Stimulated activated CD8-positive, alpha-beta memory T cell treated with anti-CD3 and anti-CD28 coated beads, Interleukin-12 subunit alpha, Interleukin-12 subunit beta, amount 100 ng/mL, for 1 hour (primary cell): ENCODE measurements at places on chromosomes 12 and 14.

DNA sequence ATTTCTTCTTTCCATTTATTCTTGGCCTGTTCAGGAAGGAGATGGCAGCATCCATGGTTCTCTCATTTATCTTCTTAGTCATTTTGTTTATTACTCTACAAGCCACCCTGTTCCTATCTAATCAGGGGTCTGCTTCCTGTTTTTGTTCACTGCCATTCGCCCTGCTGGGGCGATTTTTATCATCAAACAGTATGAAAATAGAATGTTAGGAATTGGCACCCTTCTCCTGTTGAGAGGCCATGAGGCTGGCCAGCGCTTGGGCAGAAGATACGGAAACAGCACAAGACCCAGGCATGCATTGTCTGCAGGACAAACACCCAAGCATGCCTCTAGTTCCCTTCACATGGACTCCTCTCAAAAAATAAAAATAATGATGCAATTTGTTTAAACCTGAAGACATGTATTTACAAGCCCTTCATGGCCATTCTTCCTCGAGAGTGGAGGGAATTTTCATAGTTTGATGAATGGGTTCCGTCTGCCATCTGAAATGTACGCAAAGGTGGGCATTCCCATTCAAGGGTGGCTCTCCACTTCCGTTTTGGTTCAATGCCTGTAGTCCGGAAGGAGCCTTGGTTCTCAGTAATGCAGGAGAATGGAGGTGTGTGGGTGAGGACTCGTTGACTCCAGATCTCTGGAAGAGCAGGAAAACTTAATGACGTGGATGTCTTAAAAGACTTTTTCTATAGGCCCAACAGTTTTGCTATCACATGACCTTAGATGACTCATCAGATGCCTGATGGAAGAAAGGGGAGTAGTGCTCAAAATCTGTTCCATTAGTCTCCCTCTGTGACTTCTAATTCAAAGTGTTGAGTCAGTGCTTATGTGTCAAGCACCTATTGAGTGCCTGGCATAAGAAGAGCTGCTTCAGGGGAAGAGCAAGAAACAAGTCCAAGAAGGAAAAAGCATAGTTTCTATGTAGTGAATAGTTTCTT lies 252.4 kb upstream of the TBX3 start:
- no peak for DNase-seq

DNA sequence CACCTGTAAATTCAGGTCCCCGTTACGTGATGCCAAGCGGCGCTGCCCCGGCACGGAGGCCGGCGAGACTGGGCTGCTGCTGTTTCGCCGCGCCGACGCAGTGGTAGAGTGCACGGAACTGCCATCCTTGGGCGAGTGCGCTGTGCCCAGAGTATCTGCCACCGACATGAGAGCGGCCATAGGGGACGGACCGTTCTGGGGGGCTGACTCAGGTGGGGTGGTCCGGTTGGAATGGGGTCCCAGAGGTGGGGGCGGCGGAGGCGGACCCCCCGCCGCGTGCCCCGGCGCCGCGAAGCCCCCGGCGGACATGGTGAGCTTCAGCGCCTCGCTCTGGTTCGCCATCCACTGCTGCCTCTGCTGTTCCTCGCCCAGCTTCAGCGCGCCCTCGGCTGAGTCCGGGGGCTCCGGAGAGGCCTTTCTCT lies 2.8 kb downstream of the IRF2BPL start:
- DNase-seq: no peak

GRCh38 chr14:65079768-65080167 lies 22.5 kb downstream of the MAX start:
- no peak for DNase-seq

- DNase-seq: no peak
Observed at GRCh38 chr12:131948166-131948712, 1.5 kb upstream of the EP400 start.

DNA sequence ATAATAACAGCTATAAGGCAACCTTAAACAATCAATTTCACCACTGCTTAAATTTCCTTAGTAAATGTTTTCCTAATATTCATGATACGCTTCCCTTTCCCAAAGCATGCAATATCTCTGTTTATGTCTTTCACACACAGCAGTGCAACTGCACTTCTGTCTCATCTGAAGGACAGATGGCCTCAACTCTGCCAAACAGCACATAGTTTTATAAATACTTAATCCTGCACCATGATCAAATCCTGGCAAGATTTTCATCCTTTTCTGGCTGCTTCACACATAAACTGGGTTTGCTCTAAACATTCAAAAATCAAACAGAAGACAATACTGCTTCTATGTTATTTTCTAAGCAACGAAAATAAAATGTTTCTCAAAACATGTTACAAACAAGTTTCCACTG lies 266.3 kb downstream of the ITPR2 start:
- no peak for DNase-seq
